Stimulated activated CD4-positive, alpha-beta T cell treated with anti-CD3 and anti-CD28 coated beads, Interleukin-15, amount 100 ng/mL, for 48 hours (primary cell): ENCODE measurements at places on chromosomes 6 and 20.

GRCh38 chr6:1622220-1622850 lies 12.6 kb downstream of the FOXC1 start:
- no peak for DNase-seq

- no peak for DNase-seq
Measured at GRCh38 chr6:163793011-163793983, 378.8 kb downstream of the QKI start.

DNA sequence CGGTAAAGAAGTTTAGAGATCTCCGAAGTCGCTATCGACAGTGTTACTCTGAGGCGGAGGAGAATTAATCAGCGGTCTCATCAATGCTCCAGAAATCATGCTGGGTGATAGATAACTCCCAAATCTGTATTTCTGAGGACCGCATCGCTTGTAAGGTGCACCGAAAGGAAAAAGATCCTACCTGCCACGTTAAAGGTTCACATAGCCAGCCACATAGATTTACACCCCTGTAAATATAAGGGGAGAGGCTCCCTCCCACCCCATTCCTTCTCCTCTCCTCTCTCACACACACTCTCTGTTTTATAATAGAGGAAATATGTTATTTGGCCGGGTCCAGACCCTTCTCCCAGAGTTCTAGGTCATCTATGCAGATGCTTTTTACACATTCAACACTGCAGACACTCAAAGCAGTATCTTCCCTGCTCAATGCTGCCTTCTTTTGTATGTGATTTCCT lies 620 bp upstream of the DEK start:
- no peak for DNase-seq

- no peak for DNase-seq
Measured at GRCh38 chr6:36947570-36948351, 6.8 kb upstream of the PI16 start.

- no peak for DNase-seq
Measured at GRCh38 chr6:87152526-87152955, 2.8 kb upstream of the ZNF292 start.

DNA sequence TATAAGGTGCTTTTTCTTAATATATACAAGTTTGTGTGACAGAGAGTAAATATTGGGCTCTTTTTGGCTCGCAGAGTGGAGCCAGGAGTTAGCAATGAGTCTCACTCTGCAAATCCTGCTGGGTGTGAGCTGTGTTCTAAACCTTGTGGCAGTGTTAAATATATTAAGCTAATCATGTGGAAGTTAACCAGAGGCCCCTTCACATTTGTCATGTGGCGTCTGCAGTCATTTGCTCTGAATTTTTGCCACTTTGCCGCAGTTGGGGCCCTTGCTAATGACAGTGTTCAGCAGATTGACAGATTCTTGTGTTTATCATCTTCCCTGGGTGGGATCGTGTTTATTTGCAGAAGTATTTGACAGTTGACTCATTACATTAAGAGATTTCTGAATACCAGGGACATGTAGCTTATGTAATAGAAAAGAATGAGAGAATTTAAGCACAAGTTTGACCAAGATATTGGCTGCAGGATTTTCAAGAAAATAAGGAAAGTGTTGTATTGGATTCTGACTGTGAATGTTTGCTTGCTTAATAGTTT lies 37.9 kb downstream of the SPATA2 start:
- DNase-seq, result no peak

DNA sequence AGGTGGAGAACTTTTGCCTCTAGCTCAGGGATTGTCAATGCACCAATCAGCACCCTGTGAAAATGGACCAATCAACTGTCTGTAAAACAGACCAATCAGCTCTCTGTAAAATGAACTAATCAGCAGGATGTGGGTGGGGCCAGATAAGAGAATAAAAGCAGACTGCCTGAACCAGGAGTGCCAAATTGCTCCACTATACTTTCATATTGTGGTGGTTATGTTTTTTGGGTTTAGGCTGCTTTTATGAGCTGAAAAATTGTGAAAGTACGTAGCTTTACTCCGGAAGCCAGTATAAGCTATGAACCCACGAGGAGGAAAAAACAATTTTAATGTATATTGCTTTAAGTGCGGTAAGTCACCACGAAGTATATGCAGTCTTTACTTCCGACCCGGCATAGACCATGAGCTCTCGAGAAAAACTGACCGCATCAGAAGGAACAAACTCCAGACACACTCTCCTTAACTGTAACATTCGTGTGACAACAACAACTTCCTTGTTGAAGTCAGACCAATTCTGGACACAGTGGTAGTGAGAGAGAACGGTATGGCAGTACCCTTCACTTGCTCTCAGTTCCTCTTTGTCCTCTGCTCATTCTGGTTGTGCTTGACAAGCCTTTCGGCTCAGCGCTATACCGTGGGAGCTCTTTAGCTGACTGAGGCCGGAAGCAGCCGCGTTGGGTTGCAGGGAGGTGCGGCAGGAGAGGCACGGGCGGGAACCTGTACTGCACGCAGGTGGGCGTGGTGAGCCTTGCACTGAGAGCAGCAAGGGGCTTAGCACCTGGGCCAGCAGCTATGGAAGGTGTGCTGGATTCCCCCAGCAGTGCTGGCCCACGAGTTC lies 81.9 kb upstream of the E2F3 start:
- DNase-seq, result peak; percentile 49

- DNase-seq, result no peak
Measured at GRCh38 chr6:134177753-134178160, 125.3 kb upstream of the SLC2A12 start.

DNA sequence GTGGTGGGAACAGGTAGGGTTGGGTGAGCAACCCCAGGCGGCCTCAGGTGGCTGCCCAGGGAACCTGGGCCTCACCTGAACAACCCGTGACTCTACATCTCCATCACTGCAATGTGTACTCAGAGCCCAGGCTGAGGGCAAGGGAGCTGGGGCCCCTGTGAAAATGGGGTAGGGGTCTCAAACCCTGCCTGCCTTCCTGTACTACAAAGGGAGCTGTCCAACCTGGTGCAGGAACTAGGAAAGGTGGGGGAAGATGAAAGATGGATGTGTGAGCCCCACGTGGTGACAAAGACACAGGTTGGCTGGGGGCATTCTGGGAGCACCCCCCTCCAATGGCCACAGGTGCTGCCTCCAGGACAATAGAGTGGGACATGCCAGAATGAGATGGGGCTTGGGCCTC lies 62.1 kb upstream of the SLC2A12 start:
- DNase-seq, result no peak

DNA sequence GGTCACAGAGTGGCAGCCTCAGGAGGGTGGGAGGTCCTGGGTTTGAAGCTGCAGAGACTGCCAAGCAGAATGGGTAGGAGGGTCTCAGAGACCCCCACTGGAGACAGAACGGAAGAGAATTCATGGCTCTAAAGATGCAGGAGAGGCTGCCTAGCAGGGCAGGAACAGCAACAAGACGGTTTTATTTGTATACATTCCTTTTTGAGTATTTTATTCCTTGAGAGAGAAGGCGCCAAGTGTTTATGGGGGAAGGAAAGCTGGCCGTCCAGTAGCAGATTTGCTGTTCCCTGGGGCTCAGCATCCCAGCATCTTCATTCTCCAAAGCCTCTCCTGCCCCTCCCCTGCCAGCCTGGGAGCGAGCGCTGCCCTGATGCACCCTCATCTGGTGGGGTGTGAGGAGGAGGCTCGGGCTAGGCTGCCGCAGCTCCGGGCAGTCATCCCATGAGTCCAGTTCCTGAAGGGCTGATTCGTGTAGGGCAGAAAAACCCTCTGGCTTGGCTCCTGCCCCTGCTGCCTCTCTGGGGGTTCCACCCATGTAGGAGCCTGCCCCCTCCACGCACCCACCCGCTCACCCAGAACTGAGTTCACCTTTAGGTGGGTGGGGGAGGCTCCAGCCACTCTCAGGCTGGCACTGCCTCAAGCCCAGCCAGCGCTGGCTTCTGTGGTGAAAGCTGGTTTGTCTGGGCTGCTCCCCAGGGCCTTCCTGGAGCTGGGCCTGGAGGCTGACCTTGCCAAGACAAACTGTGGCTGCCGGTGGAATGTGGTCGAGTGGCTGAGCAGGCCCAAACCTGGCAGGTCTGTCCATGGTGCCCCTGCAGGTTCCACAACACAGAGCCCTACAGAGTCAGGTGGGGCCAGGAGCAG lies 32.4 kb downstream of the CPXM1 start:
- DNase-seq, result no peak

DNA sequence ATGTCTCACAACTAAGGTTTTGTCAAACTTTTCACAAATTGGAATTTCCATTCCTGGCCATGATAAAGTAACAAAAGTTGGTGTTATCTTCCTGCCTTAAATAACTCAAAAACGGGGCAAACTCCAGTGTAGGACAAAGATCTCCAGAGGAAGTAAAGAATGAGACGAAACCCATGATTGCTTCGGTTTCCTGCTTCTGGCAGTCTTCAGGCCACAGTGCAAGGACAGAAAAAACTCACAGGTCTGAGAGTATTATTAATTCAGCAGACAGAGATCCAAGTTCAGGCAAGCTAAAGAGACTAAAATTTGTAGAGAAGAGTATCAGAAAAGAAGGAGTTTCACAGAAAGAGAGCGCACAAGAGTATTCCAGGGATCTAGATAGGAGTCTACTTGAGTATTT lies 64.8 kb upstream of the RCAN2 start:
- no peak for DNase-seq

- no peak for DNase-seq
Measured at GRCh38 chr6:106581468-106581867, 47.8 kb downstream of the RTN4IP1 start.

GRCh38 chr6:25946631-25947030 lies 16.0 kb upstream of the TRIM38 start:
- no peak for DNase-seq

GRCh38 chr6:26392932-26393636 lies 9.0 kb upstream of the BTN3A1 start:
- no peak for DNase-seq

- DNase-seq, result no peak
Measured at GRCh38 chr6:89925826-89926225, 31.6 kb downstream of the GJA10 start.

- DNase-seq, result no peak
Measured at GRCh38 chr6:30508890-30509736, 19.8 kb downstream of the HLA-E start.

GRCh38 chr20:25083773-25084625 lies 2.1 kb upstream of the VSX1 start:
- no peak for DNase-seq

GRCh38 chr6:33983109-33983716 lies 162.7 kb downstream of the GRM4 start:
- no peak for DNase-seq

DNA sequence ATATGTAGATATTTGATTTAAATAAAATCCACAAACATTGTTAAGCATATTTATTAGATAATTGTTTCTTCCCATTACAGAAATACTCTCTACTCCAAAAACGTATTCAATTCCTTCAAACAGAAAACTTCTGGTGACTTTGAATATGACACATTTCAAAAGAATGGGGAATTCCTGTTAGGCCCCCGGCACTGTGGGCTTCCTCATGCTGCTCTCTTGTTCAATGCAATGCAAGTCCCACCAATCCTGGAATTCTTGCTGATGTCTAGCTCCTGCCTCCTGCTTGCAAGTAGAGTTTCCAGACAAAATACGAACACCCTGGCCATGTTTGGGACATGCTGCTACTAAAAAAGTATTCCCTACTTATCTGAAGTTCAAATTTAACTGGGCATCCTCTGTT lies 544.1 kb downstream of the QKI start:
- no peak for DNase-seq

DNA sequence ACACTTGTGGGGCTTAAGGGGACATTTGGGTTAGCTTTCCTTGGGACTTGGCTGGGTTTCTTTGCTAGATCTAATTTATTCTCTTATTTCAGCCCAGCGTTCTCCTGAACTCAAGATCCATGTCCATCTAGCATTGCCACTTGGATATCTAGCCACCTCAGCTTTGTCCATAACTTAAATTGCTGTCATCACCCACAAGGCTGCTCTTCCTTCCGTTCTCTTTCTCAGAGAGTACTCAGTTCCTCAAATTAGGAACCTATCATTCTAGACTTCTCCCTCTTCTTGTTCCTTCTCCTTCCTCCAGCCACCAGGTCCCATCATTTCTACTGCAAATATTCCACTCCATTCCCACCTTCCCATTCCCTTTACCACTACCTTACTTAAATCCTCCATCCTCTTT lies 4.3 kb downstream of the SMIM26 start:
- no peak for DNase-seq

GRCh38 chr20:56348746-56349145 lies 10.0 kb upstream of the FAM210B start:
- DNase-seq, result no peak

GRCh38 chr6:100096341-100096740 lies 102.3 kb upstream of the MCHR2 start:
- no peak for DNase-seq

DNA sequence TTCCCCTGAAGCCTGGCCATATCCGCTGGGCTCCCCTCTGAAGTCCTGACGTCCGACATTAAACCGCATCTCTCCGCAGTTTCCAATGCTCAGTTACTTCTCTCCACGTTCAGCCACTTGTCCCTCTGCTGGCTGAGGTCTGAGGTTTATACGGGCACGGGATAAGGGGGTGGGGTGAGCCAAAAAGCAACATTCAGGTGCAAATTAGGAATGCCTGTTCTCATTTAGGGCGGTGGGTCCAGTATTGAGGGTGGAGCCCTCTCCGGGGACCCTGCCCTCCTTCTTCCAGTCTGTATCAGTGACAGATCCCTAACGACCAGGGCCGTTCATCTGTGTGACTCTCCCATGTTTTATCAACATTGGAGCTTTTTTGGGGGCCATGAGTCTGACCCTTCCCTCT lies 1454.4 kb downstream of the HACE1 start:
- no peak for DNase-seq

DNA sequence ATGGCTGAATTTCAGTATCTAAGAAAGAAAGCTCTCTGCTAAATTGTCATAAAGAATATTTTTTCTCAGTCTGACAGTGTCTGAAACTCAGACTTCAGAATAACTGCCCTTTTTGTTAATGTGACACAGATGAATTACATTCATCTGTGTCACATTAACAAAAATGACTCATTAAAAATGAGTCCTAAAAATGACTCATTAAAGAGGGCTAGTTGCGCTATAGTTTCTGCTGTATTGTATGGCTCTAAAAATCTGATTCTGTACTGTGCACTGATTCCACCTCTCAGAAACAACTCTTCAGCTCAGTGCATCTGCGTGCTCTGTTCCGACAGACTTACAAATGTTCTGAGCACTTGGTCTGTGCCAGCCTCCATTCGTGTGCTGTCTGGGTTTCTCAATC lies 15.0 kb downstream of the RNF114 start:
- no peak for DNase-seq

DNA sequence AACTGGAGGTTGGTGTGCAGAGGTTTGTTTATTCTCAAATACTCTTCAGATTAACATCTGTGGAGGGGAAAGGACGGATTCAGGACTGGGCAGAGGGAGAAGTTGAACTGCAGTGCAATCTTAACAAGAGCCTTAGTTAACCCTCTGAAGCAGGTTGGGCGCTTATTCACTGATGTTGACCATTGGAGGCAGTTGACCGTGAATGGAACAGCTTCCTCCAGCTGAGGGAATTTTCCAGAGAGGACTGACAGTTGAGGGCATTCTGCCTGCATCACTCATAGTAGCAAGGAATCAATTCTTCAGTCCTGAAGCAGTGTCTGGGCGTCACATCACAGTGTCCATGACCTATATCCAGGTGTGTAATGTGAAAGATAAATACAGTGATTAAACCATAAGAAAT lies 80.9 kb downstream of the PLCB4 start:
- DNase-seq, result no peak
